Non-pigmented ciliary epithelial cell (primary cell): ENCODE measurements at places on chromosomes 1 and 21.
A peak's percentile ranks its signal among the peaks of the same experiment; 100 is the strongest.

- DNase-seq, result no peak
Observed at GRCh38 chr1:19071674-19072281, 115.3 kb upstream of the IFFO2 start.

DNA sequence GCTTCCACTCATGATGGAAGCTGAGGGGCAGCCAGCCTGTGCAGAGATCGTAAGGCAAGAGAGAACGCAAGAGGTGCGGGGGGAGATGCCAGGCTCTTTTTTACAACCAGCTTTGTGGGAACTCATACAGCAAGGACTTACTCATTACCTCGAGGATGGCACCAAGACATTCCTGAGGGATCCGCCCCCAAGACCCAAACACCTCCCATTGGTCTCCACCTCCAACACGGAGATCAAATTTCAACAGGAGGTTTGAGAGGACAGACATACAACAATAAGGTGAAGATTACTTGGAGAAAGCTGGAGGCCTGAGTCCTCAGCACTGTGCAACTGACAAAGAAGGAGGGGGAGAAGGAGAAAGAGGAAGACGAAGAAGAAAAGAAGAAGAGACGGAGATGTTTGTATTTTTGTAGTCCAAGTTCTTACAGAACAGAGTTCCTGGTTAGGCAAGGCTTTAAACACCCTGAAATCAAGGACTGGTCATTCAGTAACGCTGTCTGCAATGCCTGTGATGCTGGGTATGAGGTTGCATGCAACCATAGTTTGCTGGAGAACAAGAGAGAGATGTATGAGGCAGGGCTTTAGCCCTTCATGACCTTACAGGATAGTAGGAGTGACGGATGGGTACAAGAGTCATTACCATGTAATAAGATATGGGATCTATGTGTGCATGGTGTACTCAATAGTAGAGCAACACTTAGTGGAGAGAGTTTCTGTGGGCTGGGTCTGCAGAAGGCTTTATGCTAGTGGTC is 19.7 kb upstream of the GALNT2 start:
- DNase-seq, result no peak

DNA sequence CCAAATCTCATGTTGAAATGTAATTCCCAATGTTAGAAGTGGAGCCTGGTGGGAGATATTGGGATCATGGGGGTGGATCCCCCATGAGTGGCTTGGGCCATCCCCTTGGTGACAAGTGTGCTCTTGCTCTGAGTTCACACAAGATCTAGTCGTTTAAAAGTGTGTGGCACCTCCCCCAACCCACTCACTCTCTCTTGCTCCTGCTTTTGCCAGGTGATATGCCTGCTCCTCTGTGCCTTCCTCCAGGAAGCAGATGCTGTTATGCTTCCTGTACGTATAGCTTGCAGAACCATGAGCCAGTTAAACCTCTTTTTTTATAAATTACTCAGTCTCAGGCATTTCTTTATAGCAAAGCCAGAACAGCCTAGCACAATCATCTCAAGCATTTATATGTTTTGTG is 23.0 kb upstream of the HSPA13 start:
- DNase-seq, result no peak

- DNase-seq, result no peak
Observed at GRCh38 chr1:178942285-178943198, 71.7 kb upstream of the ANGPTL1 start.

- DNase-seq, result no peak
Observed at GRCh38 chr1:41656825-41657500, 172.5 kb upstream of the EDN2 start.

DNA sequence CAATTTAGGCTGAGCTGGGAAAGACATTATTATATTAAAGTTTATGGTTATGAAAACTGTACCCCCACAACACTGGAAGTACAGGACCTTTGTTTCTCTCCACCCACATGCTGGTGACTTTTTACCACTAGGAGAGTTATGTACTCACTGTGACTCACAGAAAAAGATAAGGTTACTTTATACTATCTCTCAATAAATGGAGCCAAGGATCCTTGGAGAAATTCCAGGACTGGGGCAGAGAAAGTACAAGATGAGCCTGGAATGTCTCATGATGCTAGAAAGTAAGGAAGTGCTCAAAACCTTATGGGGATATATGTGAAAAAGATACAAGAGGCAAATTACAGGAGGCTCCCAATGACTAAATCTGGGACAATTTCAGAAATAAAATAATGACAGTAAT is 63.9 kb upstream of the C1orf105 start:
- peak; percentile 72 for DNase-seq

DNA sequence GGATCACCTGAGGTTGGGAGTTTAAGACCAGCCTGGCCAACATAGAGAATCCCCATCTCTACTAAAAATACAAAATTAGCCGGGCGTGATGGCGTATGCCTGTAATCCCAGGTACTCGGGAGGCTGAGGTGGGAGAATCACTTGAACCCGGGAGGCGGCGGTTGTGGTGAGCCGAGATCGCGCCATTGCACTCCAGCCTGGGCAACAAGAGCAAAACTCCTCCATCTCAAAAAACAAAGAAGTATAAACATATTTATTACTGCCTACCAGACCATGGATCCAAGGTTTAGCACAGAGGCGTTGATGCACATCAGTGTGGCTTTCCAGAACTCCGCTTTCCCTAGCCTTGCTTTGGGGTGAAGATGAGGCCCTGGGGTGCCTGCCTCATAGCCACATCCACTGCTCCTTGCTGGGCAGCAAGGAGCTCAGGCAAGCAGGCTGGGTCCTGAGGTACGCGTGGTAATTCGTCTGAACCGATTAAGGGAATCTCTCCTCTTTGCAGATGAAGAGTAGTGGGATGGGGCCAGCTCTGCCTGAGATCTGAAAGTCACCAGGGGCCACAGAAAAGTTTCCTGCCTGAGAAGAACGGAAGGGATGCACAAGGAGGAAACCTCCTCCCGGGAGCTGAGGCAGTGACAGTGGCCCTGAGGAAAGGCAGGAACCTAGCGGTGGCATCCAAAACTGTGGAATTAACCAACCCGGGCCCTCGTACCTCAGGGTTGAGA is 52.3 kb upstream of the LBR start:
- no peak for DNase-seq

GRCh38 chr1:201299968-201300367 is 16.7 kb downstream of the PKP1 start:
- DNase-seq, result no peak

GRCh38 chr1:1080122-1080757 is 6.1 kb upstream of the RNF223 start:
- DNase-seq, result no peak

- no peak for DNase-seq
Observed at GRCh38 chr1:8879922-8880676, 1.6 kb upstream of the ENO1 start.

- DNase-seq, result no peak
Observed at GRCh38 chr1:152565115-152565514, 1.5 kb downstream of the LCE3E start.

GRCh38 chr1:201750934-201751333 is 78.0 kb upstream of the IPO9 start:
- DNase-seq, result no peak

GRCh38 chr1:213327017-213327667 is 276.1 kb downstream of the RPS6KC1 start:
- peak; percentile 34 for DNase-seq

DNA sequence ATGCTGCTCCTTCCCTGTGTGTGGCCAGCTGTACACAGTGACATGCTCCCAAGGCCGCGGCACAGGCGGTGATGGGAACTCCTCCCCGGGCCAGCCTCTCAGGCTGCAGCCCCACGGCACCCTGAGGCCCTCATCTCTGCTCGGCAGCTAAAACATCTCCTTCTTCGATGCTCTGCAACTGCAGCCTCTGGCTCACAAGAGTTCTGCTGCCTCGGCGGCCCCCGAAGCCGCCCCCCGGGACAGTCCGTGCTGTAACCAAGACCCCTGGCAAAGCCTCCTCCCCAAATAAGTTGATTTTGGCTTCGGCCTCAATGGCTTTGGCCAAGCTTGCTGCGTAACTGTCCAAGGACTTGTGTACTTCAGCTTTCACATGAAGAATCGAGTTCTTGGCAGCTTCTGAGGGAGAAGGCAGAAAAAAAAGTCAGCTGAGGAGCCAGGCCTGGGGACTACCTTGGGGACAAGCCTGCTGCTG is 51.3 kb downstream of the GPR161 start:
- no peak for DNase-seq

GRCh38 chr1:10541286-10541685 is 66.5 kb downstream of the PEX14 start:
- no peak for DNase-seq

DNA sequence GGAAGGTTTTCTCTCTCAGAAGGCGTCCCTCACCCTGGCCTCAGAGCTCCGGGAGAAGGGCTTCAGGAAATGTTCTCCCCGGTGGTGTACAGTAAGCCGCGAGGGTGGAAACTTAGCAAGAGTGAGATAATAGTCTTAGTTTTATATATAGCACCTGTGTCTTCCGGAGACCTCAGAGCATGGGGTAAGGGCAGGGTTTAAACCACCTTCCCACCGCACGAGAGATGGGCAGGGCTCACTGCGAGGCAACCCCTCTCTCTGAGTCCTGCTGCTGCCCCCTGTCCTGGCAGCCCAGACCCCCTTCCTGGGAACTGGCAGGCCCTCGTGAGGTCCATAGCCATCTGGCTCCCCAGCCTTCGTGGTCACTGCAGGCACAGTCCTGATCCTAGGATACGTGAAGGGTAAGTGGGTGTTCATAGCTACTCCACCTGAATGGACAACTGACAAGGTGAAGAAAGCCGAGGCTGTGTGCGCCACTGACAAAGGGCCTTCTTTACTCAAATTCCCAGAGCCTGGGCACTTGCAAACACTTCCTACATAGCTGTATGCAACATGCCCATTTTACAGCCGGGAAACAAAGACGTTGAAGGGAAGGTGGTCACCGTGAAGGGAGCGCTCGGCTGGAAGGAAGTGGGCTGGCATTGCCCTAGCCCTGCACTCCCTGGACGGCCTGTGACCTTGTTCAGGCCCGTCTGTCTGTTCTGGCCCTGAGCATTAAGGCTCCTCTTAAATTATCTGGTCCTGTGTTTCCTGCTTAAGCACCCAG is 26.9 kb downstream of the ITPKB start:
- DNase-seq, result no peak

DNA sequence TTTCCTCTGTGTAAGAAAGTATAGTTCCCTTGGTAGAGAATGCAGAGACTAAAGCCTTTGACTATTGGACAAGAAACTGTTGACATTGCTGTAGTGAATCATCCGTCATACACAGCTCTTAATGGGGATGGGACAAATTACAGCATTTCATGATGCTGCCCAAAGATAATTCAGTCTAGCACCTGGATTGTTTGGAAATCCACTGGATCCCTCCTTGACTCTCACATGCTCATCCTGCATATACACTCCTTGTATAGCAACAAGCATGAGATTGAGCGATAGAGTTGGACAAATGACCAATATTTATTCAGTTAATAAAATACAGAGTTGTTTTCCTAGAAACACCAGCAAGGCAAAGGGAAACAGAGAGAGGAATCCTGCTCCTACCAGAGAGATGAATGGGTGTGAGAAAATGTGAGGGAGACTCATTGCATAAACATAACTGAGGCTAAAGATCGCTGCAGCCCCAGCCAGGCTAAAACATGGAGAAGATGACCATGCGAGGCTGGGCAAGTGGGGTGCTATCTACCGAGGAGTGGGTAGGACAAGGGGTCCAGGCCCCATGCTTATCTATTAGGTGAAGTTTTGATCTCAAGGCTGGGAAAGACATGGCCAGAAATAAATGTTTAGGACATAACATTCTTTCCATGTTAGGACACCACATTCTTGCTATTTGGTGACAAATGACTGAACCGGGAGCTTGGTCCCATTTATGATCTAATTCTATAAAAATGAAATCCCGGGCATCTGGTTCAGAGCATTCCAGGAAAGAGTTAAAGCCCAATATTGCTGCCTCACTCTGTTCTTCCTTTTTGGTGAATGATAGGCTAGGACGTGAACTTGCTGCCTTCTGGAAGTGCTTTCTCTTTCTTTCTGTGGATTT is 153.2 kb downstream of the TGFB2 start:
- DNase-seq, result no peak

- no peak for DNase-seq
Observed at GRCh38 chr1:215421744-215422143, 145.4 kb upstream of the KCTD3 start.

GRCh38 chr1:232627645-232628334 is 2.1 kb downstream of the SIPA1L2 start:
- no peak for DNase-seq

GRCh38 chr1:42551180-42551579 is 88.1 kb downstream of the CCDC30 start:
- no peak for DNase-seq

GRCh38 chr21:32940079-32941014 is 85.4 kb upstream of the OLIG2 start:
- peak; percentile 11 for DNase-seq

GRCh38 chr1:201939148-201939547 is 7.2 kb downstream of the LMOD1 start:
- DNase-seq, result no peak

DNA sequence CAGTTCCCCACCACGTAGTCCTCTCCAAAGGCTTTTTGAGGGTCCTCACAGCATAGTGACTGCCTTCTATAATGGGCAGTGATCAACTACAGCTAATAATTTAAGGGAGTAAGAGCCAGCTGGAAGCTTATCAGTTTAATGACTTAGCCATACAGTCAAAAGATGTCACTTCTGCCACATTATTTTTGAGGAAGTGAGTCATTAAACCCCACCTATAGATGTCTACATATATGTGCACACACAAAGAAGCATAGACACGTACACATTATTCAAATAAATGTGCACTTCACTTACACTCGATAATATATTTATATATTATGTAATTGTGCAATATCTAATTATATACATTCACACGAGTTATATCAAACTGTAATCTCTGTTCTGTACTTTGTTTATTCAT is 1704.7 kb downstream of the KCNT2 start:
- no peak for DNase-seq

- DNase-seq, result no peak
Observed at GRCh38 chr1:215188302-215188950, 105.9 kb downstream of the KCNK2 start.

DNA sequence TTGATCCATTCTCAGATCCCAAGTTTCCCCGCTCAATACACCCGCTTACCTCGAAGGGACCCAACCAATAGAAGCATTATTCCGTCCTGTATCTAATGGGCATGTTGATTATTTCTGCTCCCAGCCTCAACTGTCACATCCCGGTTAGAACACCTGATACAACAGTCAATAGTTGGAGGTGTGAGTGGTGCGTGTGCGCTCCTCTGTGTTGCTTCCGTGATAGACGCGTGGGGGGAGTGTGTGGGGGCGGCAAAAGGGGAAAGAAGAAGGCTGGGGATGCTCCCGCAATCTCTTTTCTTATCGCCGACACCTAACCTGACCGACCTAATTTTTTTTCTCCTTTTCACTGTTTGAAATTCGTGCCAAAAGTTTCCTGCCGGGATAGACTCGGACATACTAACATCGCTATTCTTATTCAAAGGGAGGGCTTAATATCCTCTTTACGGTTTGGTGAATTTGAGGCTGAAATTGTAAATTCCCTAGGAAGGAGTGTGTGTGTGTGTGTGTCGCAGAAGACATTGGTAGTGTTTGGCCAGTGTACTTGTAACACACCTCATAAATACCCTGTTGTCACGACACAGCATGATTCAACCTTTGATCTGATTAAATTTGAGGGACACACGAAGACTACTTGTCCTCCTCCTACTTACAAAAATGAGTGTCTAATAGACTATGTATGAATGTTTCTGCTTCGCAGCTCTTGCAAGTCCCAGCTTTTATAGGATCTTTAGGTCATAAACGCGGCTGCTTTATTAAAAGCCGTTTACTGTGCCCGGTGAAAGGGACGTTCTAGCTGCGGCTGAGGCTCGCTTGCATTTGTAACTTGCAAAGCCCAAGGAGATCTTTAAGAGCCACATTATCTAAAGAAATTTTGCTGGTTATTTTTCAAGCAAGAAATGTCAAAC is 1.5 kb upstream of the PROX1 start:
- DNase-seq, result no peak

- DNase-seq, result no peak
Observed at GRCh38 chr1:79760531-79760930, 754.0 kb upstream of the ADGRL4 start.
